ENCODE measurements at places on chromosomes 5 and 9.

DNA sequence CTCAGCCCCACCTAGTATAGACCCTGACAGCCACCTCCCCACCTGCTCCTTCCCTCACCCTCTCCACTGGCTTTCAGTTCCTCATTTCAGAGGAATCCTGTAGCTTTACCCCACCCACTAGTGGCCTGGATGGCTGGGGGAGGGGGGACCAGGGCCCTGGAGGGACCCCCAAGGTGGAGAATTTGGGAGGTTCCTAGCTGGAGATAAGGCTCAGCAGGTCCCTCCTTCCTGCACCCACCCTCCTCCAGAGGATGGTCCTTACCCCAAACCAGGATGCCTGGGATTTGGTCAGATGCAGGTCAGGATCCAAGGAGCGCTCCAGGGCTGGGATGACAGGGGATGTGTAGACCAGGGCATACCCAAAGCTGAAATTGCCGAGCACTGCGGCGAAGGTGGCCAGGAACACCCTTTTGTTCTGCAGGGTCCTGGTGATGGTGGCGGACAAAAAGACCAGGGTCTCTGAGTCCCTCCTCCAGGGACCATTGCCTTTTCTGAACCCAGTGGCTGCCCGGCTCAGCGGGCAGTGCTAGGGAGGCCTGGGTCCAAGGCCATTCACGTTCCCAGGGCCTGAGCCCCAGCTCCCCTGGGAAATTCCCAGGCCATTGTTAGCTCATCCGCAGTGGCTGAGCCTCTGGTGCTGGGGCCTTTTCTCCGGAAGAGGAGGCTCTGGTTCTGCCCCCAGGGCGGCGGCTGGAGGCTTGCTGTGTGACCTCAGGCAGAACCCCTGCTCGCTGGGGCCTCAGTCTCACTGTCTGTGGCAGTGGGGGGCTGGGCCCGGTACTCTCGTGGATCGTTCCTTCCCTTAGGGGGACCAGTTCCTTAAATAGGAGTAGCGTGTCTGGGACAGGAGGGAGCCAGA is 678 bp downstream of the SLC2A6 start:
- no peak for DNase-seq

DNA sequence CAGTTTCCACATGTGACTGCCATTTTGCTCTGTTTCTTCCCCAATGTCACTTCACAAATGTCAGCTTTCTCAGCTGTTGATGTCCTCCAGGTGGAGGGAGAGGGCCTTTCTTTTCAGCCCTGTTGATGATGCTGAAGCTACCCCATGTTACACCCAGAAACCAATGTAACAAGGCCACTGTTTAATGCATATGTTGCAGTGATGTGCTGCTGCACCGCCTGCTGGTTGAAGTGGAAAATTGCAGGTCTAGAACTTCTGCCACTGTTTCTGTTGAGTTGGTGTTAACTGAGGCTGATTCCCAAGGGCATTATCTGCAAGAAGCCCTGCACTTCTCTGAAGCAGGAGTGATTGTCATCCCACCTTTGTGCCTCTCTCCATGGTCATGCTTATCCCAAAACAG is 428.4 kb downstream of the KDM4C start:
- DNase-seq = no peak

DNA sequence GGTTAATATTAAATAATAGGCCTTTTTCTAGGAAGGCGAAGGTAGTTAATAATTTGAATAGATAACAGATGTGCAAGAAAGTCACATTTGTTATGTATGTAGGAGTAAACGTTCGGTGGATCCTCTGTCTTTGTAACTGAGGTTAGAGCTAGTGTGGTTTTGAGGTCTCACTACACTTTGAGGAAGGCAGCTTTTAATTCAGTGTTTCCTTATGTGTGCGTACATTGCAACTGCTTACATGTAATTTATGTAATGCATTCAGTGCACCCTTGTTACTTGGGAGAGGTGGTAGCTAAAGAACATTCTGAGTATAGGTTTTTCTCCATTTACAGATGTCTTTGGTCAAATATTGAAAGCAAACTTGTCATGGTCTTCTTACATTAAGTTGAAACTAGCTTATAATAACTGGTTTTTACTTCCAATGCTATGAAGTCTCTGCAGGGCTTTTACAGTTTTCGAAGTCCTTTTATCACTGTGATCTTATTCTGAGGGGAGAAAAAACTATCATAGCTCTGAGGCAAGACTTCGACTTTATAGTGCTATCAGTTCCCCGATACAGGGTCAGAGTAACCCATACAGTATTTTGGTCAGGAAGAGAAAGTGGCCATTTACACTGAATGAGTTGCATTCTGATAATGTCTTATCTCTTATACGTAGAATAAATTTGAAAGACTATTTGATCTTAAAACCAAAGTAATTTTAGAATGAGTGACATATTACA is 45.7 kb downstream of the TGFBR1 start:
- no peak for DNase-seq

DNA sequence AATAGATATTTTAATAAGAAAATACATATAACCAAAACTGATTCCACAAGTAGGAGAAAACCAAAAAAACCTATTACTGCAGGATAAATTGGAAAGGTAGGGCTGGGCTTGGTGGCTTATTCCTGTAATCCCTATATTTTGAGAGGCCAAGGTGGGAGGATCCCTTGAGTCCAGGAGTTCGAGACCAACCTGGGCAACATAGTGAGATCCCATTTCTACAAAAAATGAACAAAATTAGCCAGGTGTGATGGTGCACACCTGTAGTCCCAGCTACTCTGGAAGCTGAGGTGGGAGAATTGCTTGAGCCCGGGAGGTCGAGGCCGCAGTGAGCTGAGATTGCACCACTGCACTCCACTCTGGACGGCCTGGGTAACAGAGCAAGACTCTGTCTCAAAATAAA is 189.2 kb upstream of the IER5L start:
- DNase-seq = no peak

DNA sequence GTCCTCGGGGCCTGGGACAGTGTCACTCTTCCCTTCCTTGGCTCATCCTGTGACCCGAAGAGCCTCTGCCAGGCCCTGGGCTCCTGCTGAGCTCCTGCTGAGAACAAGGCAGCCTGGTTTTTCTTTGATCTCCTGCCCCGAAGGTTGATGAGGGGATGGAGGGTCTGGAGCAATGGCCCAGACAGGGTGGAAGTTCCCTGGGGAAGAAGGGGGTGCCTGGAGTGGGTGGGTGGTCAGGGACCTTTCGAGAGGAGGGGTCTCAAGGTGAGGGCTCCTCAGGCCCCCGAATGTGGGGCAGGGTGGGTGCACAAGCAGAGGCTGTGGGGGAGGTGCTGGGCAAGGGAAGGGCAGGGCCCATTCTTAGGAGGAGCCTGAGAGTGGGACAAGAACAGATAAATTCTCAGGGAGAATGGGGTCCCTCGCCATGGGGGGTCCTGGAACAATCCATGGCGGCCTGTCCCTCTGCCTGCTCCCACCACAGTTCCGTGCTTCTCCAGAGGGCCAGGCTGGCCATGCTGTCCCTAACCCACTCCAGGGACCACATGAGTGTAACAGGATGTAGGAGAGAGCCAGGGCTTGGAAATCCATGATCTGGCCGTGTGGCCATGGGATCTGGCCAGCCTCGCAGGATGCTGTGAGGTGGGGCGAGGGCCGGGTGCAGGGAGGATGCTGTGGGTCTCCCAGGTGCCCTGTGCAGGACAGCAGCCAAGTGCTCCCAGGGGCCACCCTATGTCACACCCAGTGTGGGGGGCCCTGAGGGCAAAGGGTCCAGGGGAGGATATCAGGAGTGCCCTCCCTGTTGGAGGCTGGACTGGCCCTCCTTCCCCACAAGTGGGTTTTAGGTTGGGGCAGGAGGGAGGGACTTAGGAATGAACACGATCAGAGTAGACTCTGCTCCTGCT is 128.5 kb upstream of the LPCAT1 start:
- DNase-seq = no peak

Measured in activated T-helper 9 cell treated with anti-CD3 and anti-CD28 coated beads, Interleukin-2, amount 50 U/mL, for 16 hours (primary cell).